ENCODE measurements at places on chromosomes 12 and 14.

DNA sequence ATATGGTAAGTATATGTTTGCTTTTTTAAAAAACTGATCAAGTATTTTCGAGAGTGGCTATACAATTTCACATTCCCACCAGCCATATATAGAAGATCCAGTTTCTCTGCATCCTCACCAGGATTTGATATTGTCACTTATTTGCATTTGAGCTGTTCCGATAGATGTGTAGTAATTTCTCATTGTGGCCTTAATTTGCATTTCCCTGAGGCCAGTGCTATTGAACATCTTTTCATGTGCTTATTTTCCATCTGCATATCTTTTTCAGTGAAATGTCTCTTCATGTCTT lies 72.9 kb upstream of the VASH1 start:
- DNase-seq, result no peak

- DNase-seq, result no peak
These were observed 99.9 kb downstream of the PHETA1 start for GRCh38 chr12:111268738-111269572.

GRCh38 chr12:120220838-120221575 lies 20.1 kb upstream of the RPLP0 start:
- DNase-seq, result no peak

DNA sequence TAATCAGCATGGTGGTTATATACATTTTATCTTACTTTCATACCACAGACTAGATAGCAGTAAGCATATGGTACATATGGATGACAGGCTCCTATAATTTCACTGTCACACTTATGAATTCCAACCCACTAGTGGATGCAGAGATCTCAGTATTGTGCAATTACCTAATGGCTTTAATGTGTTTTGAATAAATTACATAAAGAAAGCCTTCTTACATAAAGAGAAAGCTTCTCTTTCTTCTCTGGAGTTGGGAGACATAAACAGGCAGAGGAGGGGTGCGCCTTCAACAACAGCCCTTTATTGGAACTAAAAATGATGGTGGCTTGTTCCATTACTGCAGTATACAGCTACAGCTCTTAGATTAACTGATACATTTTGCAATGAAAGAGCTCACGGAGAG lies 52.6 kb downstream of the SAV1 start:
- DNase-seq, result no peak

DNA sequence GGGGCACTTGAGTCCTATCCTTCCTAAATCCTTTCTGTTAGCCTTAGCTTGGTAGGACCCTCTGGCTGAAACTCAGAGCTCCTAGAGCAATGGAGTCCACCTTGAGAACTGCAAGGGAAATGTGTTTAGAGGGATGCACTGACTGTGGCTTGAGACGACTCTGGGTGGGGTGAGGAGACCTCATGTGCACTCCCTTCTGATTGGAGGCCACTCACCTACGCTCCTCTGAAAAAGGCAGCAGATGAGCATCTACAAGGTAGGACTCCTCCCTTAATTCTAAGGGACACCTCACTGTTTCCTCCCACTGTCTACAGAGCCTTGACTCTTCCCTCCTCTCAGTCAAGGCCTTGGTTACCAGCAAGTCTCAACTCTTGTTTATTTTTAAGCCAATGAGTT lies 1.0 kb downstream of the MAP3K12 start:
- no peak for DNase-seq

DNA sequence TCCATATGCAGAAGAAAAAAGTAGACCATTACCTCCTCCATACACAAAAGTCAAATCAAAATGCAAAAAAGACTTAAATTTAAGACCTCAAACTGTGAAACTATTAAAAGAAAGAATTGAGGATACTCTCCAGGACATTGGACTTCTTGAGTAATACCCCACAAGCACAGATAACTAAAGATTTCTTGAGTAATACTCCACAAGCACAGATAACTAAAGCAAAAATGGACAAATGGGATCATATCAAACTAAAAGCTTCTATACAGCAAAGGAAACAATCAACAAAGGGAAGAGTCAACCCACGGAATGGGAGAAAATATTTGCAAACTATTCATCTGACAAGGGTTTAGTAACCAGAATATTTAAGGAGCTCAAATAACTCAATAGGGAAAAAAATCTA lies 427.9 kb downstream of the CCDC91 start:
- no peak for DNase-seq

DNA sequence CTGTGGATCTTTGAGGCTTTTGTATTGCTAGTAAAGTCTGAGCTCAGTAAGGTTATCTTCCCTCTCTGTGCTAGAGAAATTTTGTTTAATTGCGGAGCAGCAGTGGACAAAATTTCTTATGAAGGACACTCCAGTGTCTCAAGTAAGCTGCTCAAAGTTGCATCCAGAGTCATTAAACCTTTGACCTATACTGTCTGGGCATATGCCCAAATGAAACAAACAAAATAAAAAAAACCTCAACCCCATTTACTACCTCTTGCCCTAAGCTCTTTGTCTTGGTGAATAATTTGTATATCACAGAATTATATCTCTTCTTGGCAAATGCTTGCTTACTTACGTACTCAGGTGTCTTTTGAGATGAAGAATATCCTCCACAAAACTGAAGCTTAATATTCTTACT lies 465.2 kb downstream of the SOX5 start:
- DNase-seq, result no peak

DNA sequence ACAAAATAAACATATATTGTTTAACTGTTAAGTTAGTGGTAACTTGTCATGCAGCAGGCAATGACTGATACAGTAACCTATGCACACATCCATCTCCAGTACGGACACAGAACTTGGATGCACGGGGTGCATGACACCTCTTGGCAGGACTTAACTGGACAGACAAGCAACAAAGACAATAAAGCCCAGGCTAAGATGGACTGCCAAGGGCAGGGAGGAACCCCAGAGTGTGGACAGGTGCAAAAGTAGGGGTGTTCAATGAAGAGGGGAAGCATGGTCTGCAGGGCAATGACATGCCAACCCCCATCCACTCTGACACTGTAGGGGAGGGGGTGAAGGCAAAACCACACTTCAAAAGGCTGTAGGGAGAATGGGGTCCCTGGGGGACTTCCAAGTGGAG lies 11.7 kb downstream of the SSH1 start:
- DNase-seq, result no peak

DNA sequence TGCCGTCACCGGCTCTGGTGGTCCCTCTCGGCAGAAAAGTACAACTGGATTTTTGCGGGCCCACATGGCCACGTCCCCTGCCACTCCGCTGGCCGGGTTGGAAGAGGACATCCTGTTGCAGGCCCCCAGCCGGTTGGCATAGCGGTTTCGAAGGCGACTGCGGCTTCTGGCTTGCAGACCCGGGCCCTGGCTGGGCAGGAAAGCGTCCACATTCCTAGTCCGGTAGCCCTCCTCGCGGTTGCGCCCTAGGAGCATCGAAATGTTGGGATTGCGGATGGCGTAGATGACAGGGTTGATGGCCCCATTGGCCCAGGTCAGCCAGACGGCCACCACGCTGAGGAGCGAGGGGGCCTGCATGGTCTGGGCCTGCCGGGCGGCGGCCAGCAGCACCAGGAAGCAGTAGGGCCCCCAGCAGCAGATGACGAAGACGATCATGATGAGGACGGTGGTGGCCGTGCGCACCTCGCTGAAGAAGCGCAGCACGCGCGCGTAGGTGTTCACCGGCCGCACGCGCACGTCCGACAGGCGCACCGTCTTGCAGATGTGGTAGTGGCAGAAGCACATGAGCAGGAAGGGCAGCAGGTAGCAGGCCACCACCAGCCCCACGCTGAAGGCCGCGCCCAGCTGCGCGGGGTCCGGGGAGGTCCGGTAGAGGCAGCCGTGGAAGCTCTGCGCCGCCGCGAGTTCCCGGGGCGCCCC lies 1.2 kb downstream of the GPR135 start:
- DNase-seq, result no peak

- no peak for DNase-seq
These were observed 21.3 kb upstream of the NFKBIA start for GRCh38 chr14:35425850-35426249.

DNA sequence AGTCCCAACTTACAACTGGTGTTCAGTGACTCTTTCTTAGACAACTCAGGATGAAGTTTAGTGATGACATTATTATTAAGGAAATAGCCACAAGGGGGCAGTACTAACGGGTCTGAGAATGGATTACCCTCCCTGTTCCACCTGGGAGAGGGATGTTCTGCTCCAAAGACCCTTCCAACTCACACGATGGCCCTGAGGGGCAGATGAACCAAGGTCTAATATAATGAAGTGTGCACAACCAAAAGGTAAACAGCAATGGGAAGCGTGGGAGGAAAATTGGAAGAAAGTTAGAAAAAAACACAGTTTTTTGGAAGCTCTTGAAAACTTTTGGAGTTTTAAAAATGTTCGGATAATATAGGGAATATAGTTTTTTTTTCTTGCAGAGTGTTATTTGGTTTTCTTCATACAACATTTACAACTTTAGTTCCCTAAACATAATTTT lies 24.0 kb downstream of the FGF6 start:
- DNase-seq, result peak; percentile 68

DNA sequence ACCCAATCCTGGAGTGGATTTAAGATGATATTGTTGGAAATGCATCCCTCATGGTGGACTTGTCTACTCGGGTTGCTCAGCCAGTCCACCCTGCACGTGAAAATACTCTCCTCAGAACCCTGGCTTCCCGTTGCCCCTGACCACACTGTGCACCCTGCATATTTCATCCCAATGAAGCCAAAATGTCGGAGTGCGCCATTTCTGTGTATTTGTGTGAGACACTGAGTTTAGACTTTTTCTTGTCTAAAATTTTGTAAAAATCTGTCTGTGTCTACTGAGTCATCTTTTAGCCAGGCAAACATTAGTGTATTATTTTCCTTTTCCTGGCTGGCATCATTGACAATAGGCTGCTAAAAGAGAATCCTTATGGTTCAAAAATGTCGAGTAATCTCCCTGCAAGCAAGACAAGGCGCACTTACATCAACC lies 485 bp upstream of the PNMA1 start:
- DNase-seq, result no peak

DNA sequence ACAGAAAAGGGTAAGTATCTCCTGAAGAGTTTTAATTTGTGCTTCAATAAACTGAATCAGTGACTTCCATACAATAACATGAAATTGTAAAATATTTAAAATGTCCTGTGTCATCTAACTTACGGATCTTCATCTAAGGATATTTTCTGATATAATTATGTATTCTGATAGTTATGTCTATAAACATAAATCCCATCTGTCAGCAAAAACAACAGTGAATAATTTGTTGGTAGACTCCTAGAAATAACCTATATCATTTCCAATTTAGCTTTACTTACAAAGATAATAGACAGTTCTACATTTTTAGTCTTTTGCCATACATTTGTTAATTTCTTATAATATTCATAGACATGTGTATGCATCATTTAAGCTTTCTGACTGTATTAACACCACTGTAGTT lies 293.9 kb downstream of the CCDC91 start:
- DNase-seq, result no peak

DNA sequence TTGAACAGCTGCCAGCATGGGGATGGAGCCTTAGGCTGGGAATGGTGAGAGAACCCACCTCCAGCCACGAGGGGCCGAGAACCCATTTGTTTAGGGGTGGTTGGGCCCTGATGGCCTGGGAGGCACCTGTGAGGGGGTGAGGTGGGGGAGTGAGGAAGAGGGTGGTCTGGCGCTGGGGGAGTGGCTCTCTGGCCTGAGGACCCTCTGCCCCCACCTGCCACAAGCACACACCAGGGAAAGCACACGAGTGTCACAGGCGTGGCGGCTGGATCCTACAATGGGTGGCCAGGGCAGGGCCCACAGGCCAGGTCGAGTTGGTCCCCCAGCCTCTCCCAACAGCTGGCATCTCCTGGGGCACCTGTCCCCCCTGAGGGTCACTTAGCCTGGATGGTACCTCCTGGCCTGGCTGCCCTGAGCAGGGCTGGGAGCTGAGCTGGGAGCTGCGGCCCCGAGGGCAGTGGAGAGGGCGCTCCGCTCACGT lies 340.5 kb downstream of the TMEM121 start:
- DNase-seq, result no peak

DNA sequence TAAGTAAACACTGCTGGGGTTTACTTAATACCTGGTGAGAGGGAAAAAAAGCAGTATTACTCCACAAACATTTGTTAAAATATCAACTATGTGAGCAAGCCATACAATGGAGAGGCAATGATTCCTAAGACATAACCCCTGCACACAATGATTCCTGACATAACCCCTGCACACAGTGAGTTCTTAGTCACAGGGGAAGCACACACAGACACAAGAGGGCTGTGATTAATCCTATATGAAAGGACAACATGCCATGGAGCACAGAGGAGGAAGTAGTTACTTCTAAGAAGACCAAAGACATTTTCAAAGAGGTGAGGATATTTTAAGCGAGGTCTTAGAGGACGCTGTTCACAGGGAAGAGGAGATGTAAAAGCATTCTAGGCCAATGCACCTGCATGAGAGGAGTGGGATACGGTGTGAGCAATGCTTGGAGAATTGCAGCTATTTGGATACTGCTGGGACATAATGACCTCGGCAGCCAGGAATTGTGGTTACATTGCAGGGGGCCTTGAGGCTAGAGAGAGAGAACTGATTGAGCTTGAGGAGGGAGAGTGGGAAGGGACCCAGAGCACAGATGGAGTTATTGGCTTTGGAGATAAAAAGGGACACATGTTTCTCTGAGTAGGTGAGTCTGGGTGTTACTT lies 211.9 kb downstream of the APAF1 start:
- DNase-seq, result no peak

GRCh38 chr12:13148485-13148847 lies 45.0 kb upstream of the GSG1 start:
- DNase-seq, result peak; percentile 16

GRCh38 chr14:101875727-101876554 lies 88.4 kb upstream of the DYNC1H1 start:
- DNase-seq, result peak; percentile 11

- DNase-seq, result peak; percentile 78
These were observed 202.2 kb downstream of the TMEM132D start for GRCh38 chr12:129701631-129702101.

DNA sequence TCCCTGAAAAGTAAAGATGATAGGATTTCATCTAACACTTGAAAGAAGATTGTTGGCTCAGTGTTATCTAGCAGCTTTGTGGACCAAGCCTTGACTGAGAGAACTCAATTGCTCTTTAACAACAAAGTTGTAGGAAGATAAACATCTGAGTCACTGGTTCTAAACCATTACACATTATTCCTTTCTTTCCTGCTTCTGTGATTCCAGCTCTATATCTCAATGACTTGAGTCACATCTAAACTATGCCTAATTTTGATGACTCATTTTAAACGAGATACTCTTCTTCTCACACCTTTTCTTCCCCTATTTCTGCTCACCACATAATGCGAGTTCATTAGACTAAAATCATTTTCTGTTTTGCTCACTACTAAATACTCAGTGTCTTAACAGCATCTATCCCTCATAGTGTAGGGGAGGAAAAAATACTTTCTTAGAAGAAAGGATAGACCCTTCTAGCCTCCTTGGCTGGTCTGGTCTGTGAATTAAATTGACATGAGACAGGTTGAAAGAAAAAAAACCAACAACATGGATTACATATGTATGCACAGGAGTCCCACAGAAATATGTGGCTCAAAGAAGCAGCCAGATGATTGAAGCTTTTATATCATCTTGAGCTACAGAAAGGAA lies 201.4 kb downstream of the C12orf50 start:
- DNase-seq, result no peak

GRCh38 chr12:66301944-66302826 lies at the start of gene HELB:
Gene HELB (plus strand): TSS chr12:66302493. CDS start chr12:66302604, 111 bp downstream.
- DNase-seq, result peak; percentile 99

- no peak for DNase-seq
These were observed 246.3 kb upstream of the CLEC14A start for GRCh38 chr14:38502239-38502638.

Data from tongue (tissue), 3 donors.